ENCODE measurements at places on chromosomes 5 and 9. TPM values are rescaled to one million over a fixed set of nuclear protein-coding genes. Genes with fewer than 3 reads are reported as not detected.
A peak's percentile ranks its signal among the peaks of the same experiment; 100 is the strongest.

GRCh38 chr9:92327283-92327850, 1.6 kb downstream of the CENPP start:
- peaks cover 30% of the 10 kb centered on the region for H3K4me1 ChIP-seq
- H3K27ac ChIP-seq: no peak overlapping the region
- no peak for DNase-seq

DNA sequence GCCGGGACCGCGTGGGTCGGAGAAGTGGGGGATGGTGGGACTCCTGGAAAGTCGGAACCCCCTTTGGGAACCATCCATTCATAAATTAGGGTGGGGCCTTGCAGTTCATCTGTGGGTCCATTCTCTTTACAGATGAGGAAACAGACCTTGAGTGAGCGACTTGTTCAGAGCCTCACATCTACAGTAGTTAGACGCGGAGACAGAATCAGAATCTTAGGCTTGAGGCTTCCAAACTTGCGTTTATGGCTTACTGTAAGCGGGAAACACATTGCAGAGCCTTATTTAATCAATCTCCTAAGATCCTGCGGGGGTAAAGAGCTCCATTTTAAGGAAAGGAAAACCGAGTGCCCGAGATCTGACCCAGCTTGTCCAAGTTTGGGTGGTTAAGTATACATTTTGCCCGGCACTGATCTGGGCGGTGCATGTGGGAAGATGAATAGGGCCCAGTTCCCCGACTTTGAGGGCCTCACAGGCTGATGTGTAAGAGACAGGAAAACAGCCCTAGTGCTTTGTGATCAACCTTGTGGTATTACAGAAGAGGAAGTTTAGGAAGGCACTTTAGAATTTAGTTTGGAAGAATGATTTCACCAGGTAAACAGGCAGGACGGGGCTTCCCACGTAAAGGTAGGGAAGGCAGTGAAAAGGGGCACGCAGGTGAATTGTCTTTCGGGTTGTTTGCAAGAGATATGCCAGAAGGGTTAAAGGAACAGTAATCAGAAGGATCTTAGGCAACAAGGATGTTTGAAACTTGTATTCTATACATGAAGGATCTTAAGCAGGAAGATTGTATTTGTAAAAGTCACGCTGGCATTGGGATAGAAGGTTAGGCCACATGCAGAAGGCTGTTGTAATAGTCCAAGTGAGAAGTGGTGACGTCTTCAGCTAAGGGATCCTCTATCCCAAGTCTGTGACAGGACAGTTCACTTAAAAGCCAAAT, 744 bp downstream of the TARS1 start:
- H3K27ac ChIP-seq: no peak overlapping the region
- DNase-seq: peak; percentile 78
- peaks cover 26% of the 10 kb centered on the region for H3K36me3 ChIP-seq
- peaks cover 27% of the 10 kb centered on the region for H3K4me1 ChIP-seq
- H3K4me3 ChIP-seq: no peak overlapping the region

- DNase-seq: no peak
- H3K27me3 ChIP-seq: no peaks in the 10 kb centered on the region
- H3K4me1 ChIP-seq: no peaks in the 10 kb centered on the region
- H3K27ac ChIP-seq: no peak overlapping the region
Measured at GRCh38 chr9:117437283-117437682, 22.4 kb upstream of the ASTN2 start.

DNA sequence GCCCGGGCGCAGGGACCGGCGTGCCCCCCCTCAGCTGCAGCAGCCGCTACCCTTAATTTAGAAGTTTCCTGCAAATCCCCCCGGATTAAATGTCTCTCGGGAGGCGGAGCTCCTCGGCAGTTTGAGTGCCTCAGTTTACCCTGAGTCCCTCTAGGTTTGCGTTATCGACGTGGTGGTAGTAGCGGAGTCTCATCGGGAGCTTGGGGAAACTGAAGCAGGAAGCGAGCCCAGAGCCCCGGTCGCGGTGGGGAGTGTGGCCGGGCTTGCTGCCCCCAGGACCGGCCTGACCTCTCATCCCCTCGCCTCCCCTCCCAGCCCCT, 529 bp upstream of the TPM2 start:
- peaks cover 21% of the 10 kb centered on the region for H3K4me1 ChIP-seq
- no peak for DNase-seq
- H3K27me3 ChIP-seq: no peaks in the 10 kb centered on the region
- H3K36me3 ChIP-seq: no peaks in the 10 kb centered on the region

The GPR150 gene
- 0.56 TPM for total RNA-seq

The C8G gene
- total RNA-seq: 1.7 TPM

The TLX3 gene
- total RNA-seq: not detected

The PAIP2 gene
- 93.8 TPM for total RNA-seq

GRCh38 chr9:123945532-123945931, 15.6 kb upstream of the DENND1A start:
- no peaks in the 10 kb centered on the region for H3K36me3 ChIP-seq
- H3K4me3 ChIP-seq: no peak overlapping the region
- H3K27ac ChIP-seq: no peak overlapping the region
- no peaks in the 10 kb centered on the region for H3K4me1 ChIP-seq

DNA sequence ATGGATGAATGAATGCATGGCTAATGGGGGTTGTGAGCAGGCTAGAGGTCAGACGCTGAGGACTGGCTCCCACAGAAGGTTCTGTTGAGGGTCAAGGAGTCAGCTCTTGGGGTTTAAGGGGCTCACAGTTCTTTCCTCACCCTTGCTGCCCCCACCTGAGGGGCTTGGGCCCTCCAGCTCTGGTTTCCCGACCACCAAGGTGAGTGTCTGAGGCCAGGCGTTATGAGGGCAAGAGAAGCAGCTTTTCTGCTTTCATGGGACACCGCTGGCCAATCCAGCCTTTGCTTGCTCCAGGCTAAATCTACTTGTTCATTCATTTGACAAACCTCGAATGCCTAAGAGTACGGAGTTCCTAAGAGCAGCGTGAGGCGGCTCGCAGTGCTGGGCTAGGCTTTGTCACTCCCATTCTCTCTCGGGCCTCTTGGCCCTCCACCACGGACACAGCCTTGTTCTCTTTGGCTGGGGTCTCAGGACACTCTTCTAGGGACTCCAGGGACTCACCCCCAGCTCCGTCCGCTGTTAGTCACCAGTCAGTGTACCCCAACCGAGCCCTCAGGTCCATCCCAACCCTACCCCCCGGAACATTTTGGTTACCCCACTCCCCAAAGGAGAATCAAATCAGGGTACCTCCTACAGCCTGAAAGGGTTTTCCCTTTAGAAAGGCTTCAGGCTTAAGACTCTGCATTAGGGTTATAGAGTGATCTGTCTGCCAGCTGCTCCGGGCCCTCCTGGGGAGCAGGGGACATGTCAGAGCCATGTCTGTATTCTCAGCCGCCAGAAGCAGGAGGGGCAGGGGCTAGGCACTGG, 210.1 kb upstream of the MVB12B start:
- H3K27ac ChIP-seq: no peak overlapping the region
- no peak for DNase-seq
- H3K36me3 ChIP-seq: no peaks in the 10 kb centered on the region
- no peak overlapping the region for H3K4me3 ChIP-seq
- no peaks in the 10 kb centered on the region for H3K27me3 ChIP-seq

DNA sequence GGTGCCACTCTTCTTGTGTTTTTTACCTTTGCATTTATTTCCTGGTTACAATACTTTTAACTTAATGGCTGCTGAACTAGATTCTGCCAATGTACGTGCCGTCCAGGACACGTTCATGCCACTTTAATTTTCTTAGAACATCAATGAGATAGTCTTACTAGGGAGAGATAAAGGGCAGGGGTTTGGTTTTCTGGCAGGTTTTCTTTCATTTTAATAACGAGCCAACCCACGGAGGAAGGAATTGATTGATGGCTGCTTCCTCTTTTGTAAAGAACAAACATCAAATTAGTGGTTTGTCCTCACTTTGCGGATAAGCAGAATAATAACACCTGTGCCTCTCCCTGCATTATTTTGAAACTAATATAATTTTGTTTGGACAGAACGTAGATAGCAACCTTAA, 135.7 kb downstream of the DOCK8 start:
- no peak for DNase-seq
- no peaks in the 10 kb centered on the region for H3K27me3 ChIP-seq

The C1QTNF2 gene
- not detected for total RNA-seq

DNA sequence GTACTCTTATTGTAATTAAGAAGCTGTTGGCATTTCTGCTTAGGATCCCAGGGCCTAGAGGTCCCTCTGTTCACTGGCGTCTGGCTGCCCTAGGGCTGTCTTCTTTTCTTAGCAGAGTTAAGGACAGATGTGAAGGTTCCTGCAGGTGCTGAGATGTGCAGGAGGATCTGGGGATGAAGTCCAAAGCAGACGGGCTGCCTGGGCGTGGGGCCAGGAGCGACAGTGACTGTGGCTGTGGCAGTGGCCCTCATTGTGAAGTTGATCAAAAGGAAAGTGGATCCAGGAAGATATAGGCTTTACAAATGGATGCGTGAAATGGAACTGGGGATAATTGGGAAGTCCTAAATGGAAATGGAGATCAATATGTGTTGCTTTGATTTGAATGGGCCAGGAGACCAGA, 19.1 kb upstream of the SH3PXD2B start:
- H3K4me1 ChIP-seq: no peaks in the 10 kb centered on the region
- no peak overlapping the region for H3K4me3 ChIP-seq
- H3K27ac ChIP-seq: no peak overlapping the region
- H3K27me3 ChIP-seq: peaks cover 8% of the 10 kb centered on the region
- no peaks in the 10 kb centered on the region for H3K36me3 ChIP-seq

GRCh38 chr9:84152204-84152603, 171.6 kb downstream of the RMI1 start:
- no peak overlapping the region for H3K27ac ChIP-seq
- H3K27me3 ChIP-seq: peaks cover 15% of the 10 kb centered on the region
- DNase-seq: no peak
- no peak overlapping the region for H3K4me3 ChIP-seq
- H3K4me1 ChIP-seq: no peaks in the 10 kb centered on the region

DNA sequence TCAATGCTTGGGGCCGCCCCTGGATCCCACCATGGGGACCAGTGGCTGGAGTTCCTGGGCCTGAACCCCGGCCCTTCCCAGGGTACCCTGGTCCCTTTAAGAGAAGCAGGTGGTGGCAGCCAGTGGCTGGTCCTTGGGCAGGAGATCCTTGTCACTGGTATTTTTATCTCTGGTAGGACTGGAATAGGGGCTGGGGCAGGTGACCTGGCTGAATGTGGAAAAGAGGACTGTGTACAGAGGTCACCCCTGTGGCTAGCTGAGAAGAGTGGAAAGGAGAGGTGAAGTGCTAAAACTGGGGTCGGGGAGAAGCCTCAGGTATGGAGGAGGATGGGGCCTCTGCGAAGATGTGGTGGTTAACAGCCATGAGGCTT, 7.0 kb downstream of the CRAT start:
- H3K36me3 ChIP-seq: no peaks in the 10 kb centered on the region
- H3K27ac ChIP-seq: no peak overlapping the region
- H3K4me3 ChIP-seq: no peak overlapping the region
- no peak for DNase-seq
- no peaks in the 10 kb centered on the region for H3K27me3 ChIP-seq

DNA sequence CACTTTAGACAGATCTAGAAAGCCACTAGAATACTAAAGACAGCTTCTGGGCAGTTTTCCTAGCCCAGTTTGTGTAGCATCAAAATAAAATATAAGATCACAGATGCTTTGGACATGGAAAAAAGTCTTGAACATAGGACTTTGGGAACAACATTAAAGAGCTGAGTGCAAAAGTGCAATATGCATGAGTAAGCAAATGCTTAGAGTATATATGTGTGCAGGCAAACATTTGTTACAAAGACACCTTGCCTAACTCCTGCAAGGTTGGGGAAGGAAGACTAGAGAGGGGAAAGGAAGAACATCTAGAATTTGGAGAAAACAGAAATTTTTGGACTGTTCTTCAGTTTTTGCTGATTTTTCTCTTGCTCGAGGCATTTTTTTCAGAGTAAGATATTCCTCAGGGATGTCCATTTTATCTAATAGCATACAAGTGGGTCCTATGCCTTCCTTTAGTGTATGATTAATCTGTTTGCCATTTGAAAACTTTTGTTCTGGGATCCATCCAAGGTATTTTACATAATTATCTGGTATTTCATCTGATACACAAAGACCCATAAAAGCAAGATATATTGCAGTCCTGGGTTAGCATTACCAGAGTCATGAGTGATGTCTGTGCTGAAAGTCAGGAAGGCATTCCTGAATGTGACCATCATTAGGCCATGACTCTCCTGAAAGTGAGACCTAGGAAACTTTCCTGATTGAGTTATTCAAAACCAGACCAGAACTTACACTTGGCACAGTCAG, 142.0 kb upstream of the RGMB start:
- H3K4me1 ChIP-seq: no peaks in the 10 kb centered on the region
- H3K4me3 ChIP-seq: no peak overlapping the region
- H3K27ac ChIP-seq: no peak overlapping the region
- H3K27me3 ChIP-seq: peaks cover 3% of the 10 kb centered on the region

The TAS2R1 gene
- total RNA-seq: not detected

GRCh38 chr9:98790134-98790841, 6.1 kb downstream of the ANKS6 start:
- no peaks in the 10 kb centered on the region for H3K36me3 ChIP-seq
- peaks cover 16% of the 10 kb centered on the region for H3K4me1 ChIP-seq
- H3K4me3 ChIP-seq: no peak overlapping the region
- peaks cover 2% of the 10 kb centered on the region for H3K27me3 ChIP-seq
- no peak for DNase-seq

- H3K27me3 ChIP-seq: peaks cover 21% of the 10 kb centered on the region
- H3K27ac ChIP-seq: no peak overlapping the region
- no peak for DNase-seq
Measured at GRCh38 chr5:78554670-78555069, 93.9 kb downstream of the LHFPL2 start.

The RMI1 gene
- 28.9 TPM for total RNA-seq

DNA sequence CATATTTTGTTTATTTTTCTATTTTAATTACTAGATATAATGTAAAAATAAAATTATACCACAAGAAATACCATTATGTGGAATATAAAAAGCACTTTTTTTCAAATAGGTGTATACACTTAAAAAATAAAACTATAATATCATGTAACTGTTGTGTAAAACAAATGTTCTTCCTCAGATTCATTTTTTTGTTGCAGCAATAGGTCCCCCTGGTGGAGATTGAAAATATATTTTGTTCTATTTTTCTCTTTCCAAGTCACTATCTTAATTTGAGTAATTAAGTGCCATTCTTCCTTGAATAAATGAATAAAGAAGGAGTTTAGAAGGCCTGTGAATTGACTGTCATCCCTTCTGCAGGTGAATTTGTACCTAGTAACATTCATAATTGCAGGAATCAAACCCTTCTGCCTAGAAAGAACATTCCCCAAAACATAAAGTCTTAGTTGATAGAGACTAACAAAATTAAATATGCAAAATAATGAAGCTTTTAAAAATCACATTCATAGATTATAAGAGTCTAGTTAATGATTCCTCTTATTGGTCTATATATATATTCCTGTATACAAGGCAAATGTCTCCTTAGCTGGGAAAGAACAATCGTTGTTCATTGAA, 23.4 kb downstream of the CETN3 start:
- no peak for DNase-seq
- H3K4me1 ChIP-seq: peaks cover 3% of the 10 kb centered on the region
- H3K4me3 ChIP-seq: no peak overlapping the region
- H3K36me3 ChIP-seq: no peaks in the 10 kb centered on the region
- H3K27ac ChIP-seq: no peak overlapping the region

The SPATA31E1 gene
- total RNA-seq: not detected

DNA sequence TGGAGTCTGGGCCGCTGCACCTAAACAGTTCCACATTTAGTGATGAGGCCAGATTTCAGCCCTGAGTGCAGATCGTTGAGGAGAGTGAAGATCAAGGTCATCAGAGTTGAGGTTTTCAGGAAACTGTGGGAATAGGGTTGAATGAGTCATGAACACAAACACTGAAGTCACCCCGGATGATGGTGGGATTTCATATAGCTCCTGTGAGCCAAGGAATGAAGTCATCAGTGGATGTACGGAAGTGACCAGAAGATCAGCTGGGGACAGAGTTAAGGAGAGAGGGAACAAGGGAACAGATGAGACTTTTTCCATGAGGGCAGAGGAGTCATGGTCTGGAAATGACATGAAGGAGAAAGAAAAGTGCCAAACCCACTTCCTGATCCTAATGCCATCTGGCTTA, 36.5 kb downstream of the PALM2AKAP2 start:
- H3K27me3 ChIP-seq: peaks cover 3% of the 10 kb centered on the region
- no peak overlapping the region for H3K27ac ChIP-seq
- no peak overlapping the region for H3K4me3 ChIP-seq

Data from activated CD4-positive, alpha-beta T cell treated with anti-CD3 and anti-CD28 coated beads, Interleukin-2, amount 10 ng/mL, durations not matched to agents 24 days and 14 days (primary cell).